ENCODE measurements at places on chromosomes 6 and 20.

GRCh38 chr6:21800948-21801438 lies 207.4 kb downstream of the SOX4 start:
- DNase-seq = no peak

- DNase-seq = no peak
Observed at GRCh38 chr6:71403422-71404134, 115.0 kb downstream of the OGFRL1 start.

DNA sequence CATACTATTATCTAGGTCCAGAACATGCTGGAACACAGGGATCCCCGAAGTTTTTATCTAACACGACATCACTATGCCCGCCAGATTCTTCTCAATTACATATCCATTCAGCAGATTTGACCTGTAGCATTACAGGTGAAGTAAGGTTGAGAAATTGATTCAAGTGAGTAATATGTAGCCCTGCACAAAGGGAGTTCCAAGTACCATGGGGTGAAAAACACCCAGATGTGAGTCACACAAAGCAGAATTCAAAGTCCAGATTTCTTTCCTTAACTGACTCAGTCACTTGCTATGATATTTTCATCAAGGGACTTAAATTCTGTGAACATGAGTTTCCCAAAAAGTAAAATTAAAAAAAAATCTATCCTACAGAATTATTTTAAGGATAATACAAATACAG lies 655.4 kb upstream of the PTCHD4 start:
- no peak for DNase-seq

DNA sequence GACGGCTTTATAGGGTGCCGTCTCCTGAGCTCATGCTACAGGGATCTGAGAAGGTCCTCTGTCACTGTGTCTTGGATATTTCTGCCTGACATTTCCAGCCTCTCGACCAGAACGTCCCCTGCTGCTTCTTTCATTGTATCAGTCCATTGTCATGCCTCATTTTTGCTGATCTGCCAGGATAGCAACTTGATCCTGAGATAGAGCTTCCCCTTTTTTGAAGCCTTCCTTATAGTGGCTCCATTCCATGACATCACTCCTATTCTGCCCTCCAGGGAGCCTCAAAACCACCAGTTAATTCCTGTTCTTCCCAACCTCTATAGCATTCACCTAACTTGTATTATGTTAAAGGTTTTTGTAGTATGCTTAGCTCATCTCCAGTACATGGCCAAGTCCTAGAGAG lies 431.8 kb upstream of the NOX3 start:
- DNase-seq = no peak

DNA sequence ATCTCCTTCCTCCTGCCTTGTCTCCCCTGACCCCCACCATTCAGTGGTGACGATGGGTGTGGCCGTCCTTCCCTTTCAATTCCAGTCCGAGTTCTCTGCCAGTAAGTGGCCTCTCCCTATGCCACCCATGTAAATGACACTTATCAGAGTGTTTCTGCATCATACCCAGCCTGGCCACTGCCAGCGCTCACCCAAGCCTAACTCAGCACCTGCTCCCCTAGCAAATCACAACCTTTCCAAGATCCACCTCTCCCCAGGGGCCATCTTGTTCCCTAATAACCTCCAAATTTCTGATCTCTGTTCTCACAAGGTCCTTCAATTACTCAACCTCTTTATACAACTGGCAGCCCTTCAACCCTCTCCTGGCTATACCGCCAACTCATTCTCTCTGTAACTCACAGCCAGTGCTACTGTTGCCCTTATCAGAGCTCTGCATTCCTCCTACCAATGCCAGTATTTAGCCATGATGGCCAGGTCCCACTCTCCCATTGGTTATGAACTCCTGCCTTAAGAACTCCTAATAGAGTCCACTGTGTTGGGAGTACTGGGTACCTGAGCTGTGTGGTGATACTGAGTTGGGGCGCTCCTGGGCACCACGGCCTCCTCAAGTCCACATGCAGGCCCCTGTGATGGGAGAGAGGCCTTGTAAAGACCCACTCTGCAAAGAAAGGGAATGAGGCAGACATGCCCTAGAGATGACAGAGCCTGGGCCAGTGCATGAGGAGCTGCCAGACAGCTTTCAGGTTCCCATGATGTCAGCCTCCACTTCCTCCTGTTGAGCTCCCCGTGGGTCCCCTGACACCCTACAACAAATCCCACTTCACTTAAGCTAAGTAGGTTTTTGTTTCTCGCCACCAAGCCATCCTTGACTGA lies 187.4 kb upstream of the RREB1 start:
- no peak for DNase-seq

DNA sequence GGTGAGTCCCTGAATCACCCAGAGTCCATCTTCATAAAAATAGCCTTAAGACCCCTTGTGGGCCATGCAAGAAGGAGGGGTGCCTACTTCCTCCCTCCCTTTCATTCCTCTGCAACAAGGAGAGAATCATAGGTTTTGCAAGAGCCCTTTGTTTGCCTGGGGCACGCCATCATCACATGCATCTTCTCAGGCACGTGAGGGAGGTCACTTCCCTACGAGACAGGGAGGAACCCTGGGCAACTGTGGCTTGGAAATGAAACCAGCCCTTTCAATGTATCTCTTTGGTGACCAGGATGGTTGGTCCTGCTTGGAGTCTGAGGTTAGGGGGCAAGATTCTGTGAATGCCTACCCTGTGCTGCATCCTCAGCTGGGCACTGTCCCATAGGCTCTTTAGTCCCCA lies 194.8 kb downstream of the MAFB start:
- DNase-seq = no peak

GRCh38 chr6:93344333-93344835 lies 75.0 kb downstream of the EPHA7 start:
- DNase-seq = no peak

DNA sequence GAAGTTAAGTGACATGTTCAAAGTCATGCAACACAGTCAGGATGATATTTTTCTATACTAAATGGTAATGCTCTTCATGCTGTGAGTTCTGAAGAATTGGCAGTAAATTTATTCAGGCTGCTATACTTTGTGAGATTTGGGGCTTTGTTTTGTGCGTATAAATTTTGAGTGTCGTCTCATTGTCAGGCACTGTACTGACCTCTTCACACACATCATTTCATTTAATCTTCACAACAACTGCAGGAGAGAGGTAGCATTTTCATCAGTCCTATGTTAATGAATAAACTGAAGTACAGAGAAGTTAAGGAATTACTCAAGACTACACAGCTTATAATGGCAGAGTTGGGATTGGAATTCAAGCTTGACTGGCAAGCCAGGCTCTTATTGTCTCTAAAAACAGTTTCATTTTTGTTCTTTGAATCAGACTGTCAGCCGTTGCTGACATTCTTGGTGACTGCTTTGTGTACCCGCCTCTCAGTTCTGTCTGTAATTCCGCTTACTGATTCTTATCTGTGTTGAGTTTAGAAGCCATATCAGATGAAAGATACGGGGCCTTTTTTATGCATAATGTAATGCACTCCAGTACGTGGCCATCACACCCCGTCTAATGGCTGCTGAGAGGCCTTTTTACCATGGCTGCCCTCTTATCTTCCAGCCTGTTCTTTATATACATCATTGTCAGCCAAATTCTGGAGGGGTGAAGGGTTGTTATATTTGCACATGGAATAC lies 274.9 kb downstream of the UTRN start:
- no peak for DNase-seq

DNA sequence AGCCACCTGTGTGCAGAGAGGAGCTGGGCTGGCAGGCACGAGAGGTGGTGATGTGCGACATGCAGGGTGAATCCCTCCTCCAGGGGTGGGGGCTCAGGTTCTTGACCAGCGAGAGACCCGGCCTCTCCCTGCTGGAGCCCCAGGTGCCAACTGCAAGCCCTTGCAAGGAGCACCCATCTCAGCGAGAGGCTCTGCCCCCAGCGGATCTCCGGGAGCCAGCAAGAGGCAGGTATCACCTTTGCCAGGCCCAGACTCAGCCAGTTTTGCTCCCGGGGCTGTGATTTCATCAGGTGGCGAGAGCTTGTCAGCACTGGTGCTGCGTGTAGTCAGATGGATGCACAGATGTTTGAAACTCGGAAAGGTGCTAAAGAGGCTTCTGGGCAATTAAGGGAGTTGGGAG lies 87.7 kb downstream of the TFAP2C start:
- DNase-seq = no peak

GRCh38 chr20:37315452-37316110 lies 26.1 kb downstream of the MANBAL start:
- peak; percentile 77 for DNase-seq

DNA sequence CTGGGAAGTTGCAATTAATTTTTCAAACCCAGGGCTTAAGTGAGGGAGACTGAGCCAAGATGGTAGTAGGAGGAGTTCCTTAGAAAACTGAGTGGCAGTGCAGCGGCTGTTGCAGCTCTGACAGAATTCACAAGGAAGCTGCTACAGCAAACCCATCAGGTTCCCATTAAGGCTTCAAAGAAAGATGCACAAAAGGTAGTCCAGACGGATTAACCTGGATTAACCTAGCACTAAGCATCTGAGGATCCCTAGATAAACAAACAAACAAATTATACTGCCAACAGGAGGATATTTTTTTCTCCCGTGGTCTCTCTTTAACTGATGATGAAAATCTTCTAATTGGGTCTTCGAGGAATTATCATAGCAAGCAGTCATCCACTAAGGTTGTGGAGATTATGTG lies 5.2 kb downstream of the TENT5A start:
- no peak for DNase-seq

GRCh38 chr6:2429460-2429859 lies 184.1 kb upstream of the GMDS start:
- DNase-seq = no peak

- DNase-seq = no peak
Observed at GRCh38 chr20:5888041-5888440, 62.3 kb downstream of the TRMT6 start.

Measured in GM12865 (cell line).